ENCODE measurements at places on chromosomes 11 and 22.

- H3K27ac ChIP-seq: no peak overlapping the region
- H3K36me3 ChIP-seq: no peaks in the 10 kb centered on the region
- H3K27me3 ChIP-seq: peaks cover 66% of the 10 kb centered on the region
- DNase-seq: no peak
- H3K4me1 ChIP-seq: peaks cover 13% of the 10 kb centered on the region
These were observed 2.4 kb upstream of the MN1 start for GRCh38 chr22:27803841-27804415.

DNA sequence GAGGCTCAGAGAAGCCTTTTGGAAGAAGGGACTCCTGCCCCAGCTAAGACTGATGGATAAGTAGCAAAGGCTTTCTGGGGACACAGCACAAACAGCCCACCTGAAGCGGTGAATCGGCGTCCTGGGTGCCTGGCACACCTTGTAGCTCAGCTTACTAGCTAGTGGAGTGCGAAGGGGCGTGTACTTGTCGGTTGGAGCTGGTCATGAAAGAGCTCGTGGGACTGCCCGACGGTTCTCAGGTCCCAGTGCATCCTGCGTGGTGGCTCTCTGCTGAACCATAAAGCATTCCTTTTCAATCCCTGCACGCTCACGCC lies 690 bp upstream of the UVRAG start:
- H3K4me3 ChIP-seq: no peak overlapping the region
- H3K4me1 ChIP-seq: peaks cover 21% of the 10 kb centered on the region
- DNase-seq: no peak
- peaks cover 18% of the 10 kb centered on the region for H3K27me3 ChIP-seq
- peak overlapping the region; percentile 95 for H3K27ac ChIP-seq

- H3K4me1 ChIP-seq: peaks cover 4% of the 10 kb centered on the region
- H3K4me3 ChIP-seq: no peak overlapping the region
- H3K27me3 ChIP-seq: no peaks in the 10 kb centered on the region
These were observed 438.5 kb upstream of the FAT3 start for GRCh38 chr11:91786097-91786496.

- no peaks in the 10 kb centered on the region for H3K4me1 ChIP-seq
- H3K4me3 ChIP-seq: no peak overlapping the region
- peaks cover 24% of the 10 kb centered on the region for H3K27me3 ChIP-seq
- no peak overlapping the region for H3K27ac ChIP-seq
- no peaks in the 10 kb centered on the region for H3K36me3 ChIP-seq
These were observed 21.7 kb upstream of the CLDN5 start for GRCh38 chr22:19545935-19546207.

GRCh38 chr22:31958625-31959239 lies 14.4 kb downstream of the YWHAH start:
- peaks cover 9% of the 10 kb centered on the region for H3K27me3 ChIP-seq
- H3K27ac ChIP-seq: no peak overlapping the region
- peaks cover 46% of the 10 kb centered on the region for H3K36me3 ChIP-seq
- no peak for DNase-seq

DNA sequence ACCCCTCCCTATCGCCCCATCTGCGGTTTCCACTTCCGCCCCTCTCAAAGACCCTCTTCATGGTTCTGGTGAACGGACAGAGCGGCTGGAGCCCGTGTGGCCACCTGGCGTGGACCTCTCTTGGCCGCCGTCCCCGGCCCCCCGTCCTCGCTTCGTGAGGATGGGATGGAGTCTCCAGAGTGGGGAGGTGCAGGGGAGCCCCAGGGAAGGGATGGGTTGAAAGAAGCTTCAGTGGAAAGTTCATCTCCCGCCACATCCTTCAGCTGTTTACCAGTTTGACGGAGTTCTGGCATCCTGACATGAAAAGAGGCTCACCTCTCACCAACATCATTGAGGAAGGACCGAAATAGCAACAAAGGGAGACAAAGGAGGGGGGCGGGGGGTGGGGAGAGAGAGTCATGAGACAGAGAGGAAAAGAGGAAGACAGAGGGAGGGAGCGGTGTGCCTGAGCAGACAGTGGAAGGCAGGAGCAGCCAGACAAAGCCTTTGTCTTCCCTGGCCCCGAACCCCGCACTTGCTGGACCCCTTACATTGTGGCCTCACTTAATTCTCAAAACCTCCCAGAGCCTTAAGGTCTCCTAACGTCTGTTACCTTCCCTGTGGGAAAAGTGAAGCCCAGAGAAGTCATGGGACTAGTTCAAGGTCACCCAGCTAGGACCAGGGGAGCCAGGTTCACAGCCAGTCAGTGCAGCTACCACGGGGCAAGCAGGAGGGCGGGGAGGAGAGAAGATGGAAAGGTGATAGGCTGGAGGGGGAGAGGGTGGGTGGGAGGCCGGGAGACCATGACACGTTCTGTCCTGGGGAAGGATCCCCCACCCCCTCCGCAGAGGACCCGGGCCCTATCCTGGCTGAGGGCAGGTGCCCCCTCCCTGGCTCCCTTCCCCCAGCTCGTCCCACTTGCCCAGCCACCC lies 54.9 kb downstream of the CD6 start:
- peak overlapping the region; percentile 98 for H3K27ac ChIP-seq
- H3K4me1 ChIP-seq: peaks cover 93% of the 10 kb centered on the region
- no peaks in the 10 kb centered on the region for H3K27me3 ChIP-seq
- peak overlapping the region; percentile 82 for H3K4me3 ChIP-seq
- H3K36me3 ChIP-seq: peaks cover 36% of the 10 kb centered on the region

- no peak overlapping the region for H3K4me3 ChIP-seq
- no peaks in the 10 kb centered on the region for H3K36me3 ChIP-seq
These were observed 10.8 kb upstream of the CCDC86 start for GRCh38 chr11:60831143-60831500.

DNA sequence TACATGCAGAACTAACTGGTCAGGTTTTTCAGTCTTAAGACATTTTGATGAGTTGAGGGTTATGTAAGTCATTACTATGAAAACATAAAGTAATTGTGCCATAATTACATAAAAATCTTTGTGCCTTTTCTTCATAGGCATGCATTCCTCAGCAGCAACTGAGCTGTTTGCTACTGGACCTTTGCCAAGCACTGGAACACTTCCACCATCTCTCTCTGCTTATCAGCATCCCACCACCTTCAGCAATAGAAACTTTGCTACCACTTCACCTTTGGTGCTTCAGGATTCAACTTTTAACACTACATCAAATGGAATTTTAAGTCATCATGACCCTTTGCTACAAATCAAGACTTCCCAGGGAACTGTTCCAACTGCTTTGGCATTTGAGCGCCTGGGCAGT lies 39.0 kb downstream of the QSER1 start:
- H3K4me3 ChIP-seq: no peak overlapping the region
- H3K36me3 ChIP-seq: peaks cover 38% of the 10 kb centered on the region
- H3K27me3 ChIP-seq: no peaks in the 10 kb centered on the region
- H3K4me1 ChIP-seq: peaks cover 6% of the 10 kb centered on the region
- H3K27ac ChIP-seq: no peak overlapping the region
- no peak for DNase-seq

- H3K36me3 ChIP-seq: no peaks in the 10 kb centered on the region
- H3K27ac ChIP-seq: no peak overlapping the region
- DNase-seq: no peak
- no peak overlapping the region for H3K4me3 ChIP-seq
- no peaks in the 10 kb centered on the region for H3K4me1 ChIP-seq
These were observed 261.6 kb upstream of the SORL1-AS1 start for GRCh38 chr11:121714351-121714750.

DNA sequence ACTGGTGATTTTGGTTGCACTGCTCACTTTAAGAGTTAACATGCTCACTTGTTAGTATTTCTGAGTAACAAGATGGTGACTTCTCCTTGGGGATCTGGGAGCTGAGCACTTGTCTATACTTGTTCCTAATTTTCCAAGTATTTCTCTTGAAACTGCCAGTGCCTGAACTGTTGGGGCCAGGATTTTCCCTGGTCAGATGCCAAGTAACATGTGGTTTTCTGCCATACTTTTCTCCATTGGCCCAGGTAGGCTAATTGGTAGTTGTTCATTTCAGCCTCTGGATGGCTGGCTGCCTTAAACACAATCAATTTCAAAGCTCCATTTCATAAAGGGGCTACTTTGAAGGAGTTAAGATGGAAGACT lies 35.0 kb downstream of the RNF141 start:
- H3K4me1 ChIP-seq: no peaks in the 10 kb centered on the region
- no peak for DNase-seq
- peaks cover 24% of the 10 kb centered on the region for H3K36me3 ChIP-seq
- H3K4me3 ChIP-seq: no peak overlapping the region

DNA sequence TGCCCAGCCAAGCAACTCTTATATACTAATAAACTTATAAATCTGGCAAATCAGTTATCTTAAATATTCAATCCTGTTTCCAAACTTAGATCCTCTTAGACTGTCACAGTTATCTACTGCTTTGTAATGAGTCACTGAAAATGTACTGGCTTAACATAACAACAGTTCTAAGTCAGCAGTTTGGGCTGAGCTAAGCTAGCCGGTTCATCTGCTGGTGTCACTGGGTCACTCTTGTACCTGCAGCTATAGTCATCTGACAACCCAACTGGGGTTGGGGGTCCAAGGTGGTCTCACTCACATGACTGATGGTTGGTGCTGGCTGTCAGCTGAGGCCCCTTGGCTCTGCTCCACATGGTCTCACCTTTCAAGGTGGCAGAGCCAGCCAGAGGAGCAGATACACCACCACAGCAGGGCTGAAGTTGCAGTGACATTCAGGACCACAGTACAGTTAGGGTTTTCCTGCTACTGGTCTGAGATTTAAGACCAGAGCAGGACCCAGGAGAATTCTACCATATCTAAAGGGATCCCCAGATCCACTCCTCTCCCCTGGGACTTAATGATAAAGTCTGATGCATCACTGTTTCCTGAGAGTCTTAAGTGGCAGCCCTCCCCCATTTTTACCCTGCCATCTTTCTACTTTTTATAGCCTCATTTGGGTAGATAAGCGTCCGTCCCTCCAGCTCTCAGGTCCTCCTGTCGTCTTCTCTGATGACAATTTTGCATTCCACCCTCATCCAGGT lies 7.9 kb upstream of the MACROD1 start:
- DNase-seq: no peak
- no peak overlapping the region for H3K27ac ChIP-seq
- peaks cover 15% of the 10 kb centered on the region for H3K36me3 ChIP-seq
- peaks cover 21% of the 10 kb centered on the region for H3K4me1 ChIP-seq

GRCh38 chr22:46011627-46012181 lies 34.7 kb upstream of the WNT7B start:
- H3K36me3 ChIP-seq: no peaks in the 10 kb centered on the region
- H3K4me3 ChIP-seq: no peak overlapping the region
- peaks cover 17% of the 10 kb centered on the region for H3K4me1 ChIP-seq
- H3K27me3 ChIP-seq: peaks cover 20% of the 10 kb centered on the region
- DNase-seq: no peak

DNA sequence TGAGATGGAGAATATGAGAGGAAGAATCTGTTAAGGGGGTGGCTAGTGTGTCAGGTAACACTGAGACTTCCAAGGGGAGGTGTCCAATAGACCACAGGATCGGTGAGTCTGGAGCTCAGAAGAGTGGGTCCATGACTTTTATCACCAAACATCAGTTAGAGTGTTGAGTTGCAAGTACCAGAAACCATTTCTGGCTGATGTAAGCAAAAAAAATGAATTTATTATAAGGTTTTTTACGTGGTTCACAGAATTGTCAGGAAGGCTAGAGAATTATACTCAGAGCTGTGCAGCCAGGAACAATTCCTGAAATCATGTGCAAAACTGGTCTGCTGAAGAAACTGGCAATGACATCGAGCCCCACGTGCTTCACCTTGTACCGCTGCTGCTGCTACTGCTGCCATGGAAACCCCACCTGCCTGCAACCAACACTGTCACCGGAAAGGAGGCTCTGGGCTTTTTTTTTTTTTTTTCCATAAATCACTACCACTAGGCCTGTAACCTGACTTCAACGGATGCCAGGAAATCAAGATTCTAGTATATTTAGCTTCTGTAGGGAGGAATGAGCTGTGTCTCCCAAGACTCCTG lies 16.6 kb upstream of the STK33 start:
- peaks cover 3% of the 10 kb centered on the region for H3K4me1 ChIP-seq
- H3K27ac ChIP-seq: no peak overlapping the region
- H3K27me3 ChIP-seq: no peaks in the 10 kb centered on the region
- no peak overlapping the region for H3K4me3 ChIP-seq
- DNase-seq: peak; percentile 51

DNA sequence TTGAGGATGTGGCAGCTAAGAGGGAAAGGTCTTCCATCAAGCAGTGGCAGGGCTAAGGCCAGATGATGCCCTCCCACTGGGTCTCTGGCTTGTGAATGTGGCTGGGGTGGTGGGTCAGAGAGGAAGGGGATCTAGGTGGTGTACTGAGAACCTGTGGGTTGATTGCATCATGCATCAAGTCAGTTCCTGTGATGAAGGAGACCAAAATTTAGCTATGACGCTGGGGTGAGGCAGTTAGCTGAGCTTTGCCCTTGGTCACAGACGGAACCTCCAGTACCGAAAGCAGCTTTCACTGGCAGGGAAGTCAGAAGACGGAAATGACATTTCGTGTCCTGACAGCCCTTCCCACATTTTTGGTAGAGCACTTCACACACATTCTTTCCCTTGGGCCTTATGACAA lies 20.7 kb downstream of the ATG16L2 start:
- no peak for DNase-seq
- H3K4me3 ChIP-seq: no peak overlapping the region
- H3K4me1 ChIP-seq: peaks cover 17% of the 10 kb centered on the region
- peak overlapping the region; percentile 70 for H3K27ac ChIP-seq
- peaks cover 33% of the 10 kb centered on the region for H3K36me3 ChIP-seq
- H3K27me3 ChIP-seq: no peaks in the 10 kb centered on the region

GRCh38 chr22:24146194-24146616 lies 35.1 kb upstream of the SUSD2 start:
- peak; percentile 64 for DNase-seq
- H3K36me3 ChIP-seq: peaks cover 31% of the 10 kb centered on the region
- peaks cover 68% of the 10 kb centered on the region for H3K4me1 ChIP-seq
- no peaks in the 10 kb centered on the region for H3K27me3 ChIP-seq
- H3K4me3 ChIP-seq: peak overlapping the region; percentile 3
- H3K27ac ChIP-seq: peak overlapping the region; percentile 89

DNA sequence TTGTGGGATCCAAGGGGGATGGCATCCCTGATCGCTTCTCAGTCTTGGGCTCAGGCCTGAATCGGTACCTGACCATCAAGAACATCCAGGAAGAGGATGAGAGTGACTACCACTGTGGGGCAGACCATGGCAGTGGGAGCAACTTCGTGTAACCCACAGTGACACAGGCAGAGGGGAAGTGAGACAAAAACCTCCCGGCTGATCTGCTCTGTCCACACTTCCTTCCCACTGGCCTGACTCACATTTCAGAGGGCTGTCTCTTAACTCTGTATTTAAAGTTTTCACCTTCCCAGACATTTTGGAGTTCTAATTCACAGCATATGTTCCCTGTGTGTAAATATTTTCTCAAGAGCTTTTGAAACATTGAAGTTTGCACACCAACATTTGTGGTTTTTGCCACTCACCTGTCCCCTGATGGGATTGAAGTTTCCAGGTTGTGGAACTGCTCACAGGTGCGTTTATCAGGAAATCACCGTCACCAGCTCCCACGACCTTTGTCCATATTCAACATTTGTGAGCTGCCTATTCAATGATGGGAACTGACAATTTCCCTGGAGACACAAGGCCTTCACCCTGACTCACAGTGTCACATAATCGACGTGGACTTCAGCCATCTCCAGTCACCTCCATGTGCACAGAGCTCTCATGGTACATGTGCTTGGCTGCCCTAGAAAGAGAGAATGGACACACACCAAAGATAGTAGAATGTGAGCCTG lies 99.2 kb downstream of the VPREB1 start:
- no peaks in the 10 kb centered on the region for H3K36me3 ChIP-seq
- H3K27ac ChIP-seq: peak overlapping the region; percentile 6
- peaks cover 42% of the 10 kb centered on the region for H3K27me3 ChIP-seq

- no peaks in the 10 kb centered on the region for H3K36me3 ChIP-seq
- no peak for DNase-seq
- no peaks in the 10 kb centered on the region for H3K4me1 ChIP-seq
- H3K4me3 ChIP-seq: no peak overlapping the region
- H3K27ac ChIP-seq: no peak overlapping the region
- peaks cover 23% of the 10 kb centered on the region for H3K27me3 ChIP-seq
These were observed 53.5 kb upstream of the SLC25A1 start for GRCh38 chr22:19231986-19232385.

- H3K27me3 ChIP-seq: no peaks in the 10 kb centered on the region
- H3K27ac ChIP-seq: no peak overlapping the region
- no peaks in the 10 kb centered on the region for H3K36me3 ChIP-seq
- DNase-seq: no peak
These were observed 100.3 kb downstream of the FAT3 start for GRCh38 chr11:92324890-92325289.

Measured in activated naive CD4-positive, alpha-beta T cell treated with anti-CD3 and anti-CD28 coated beads, Interleukin-2, amount 10 ng/mL, durations not matched to agents 7 days and 5 days (primary cell).